Thyroid gland (tissue), 4 donors: ENCODE measurements at places on chromosomes 2 and 18.

- no peak for DNase-seq
Measured at GRCh38 chr2:42359304-42359964, 1.6 kb downstream of the COX7A2L start.

- DNase-seq, result peak; percentile 42
Measured at GRCh38 chr2:1837022-1837421, 92.7 kb upstream of the PXDN start.

DNA sequence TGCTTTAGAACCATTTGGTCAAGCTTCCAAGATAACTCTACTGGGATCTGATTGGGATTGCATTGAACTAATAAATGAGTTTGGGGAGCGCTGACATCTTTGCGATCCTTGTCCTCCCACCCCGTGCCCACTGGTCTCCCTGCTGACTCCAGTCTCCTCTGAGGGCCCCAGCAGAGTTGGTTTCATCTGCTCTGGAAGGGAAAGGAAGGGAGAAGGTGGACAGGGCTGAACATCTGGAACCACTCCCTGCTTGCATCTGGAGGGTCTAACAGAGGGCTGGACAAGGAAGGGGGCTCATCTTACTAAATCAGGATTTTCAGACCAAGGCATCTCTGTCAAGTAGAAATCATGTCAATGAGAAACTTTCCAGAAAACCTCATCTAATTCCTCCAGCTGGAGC, 12.8 kb downstream of the GBX2 start:
- no peak for DNase-seq

GRCh38 chr2:191637182-191638078, 40.5 kb upstream of the NABP1 start:
- no peak for DNase-seq

GRCh38 chr2:44061876-44062275, 66.1 kb upstream of the LRPPRC start:
- no peak for DNase-seq

DNA sequence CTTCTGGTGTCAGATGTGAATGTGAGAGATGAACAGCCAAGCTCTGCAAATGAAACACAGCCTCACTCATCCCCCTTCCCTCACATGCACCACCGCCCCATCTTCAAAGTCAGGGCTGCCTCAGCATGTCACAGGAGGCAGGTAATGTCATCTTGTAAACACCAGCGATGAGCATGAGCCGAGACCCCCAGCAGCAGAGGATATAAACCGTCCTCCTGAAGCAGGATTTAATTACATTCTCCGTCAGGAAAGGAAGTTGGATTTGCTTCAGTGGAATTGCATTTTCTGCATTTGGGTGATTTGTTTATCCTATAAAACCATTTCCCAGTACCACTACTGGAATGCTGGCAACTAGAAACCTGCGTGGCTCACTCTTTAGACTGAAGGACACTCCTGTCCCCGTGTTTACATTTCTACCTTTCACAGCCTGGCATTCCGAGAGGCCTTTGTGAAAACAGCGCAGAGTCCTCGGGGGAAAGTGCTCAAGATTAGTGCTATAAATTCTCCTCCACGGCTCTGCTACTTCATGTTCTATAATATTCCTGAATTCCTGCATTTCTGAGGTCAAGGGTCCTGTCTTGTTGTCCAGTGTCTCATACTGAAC, 619.2 kb downstream of the IRS1 start:
- peak; percentile 65 for DNase-seq

GRCh38 chr2:217650716-217651360, 352.0 kb downstream of the TNS1 start:
- peak; percentile 67 for DNase-seq
